ENCODE measurements at places on chromosomes 6 and 20.
A peak's percentile ranks its signal among the peaks of the same experiment; 100 is the strongest.

DNA sequence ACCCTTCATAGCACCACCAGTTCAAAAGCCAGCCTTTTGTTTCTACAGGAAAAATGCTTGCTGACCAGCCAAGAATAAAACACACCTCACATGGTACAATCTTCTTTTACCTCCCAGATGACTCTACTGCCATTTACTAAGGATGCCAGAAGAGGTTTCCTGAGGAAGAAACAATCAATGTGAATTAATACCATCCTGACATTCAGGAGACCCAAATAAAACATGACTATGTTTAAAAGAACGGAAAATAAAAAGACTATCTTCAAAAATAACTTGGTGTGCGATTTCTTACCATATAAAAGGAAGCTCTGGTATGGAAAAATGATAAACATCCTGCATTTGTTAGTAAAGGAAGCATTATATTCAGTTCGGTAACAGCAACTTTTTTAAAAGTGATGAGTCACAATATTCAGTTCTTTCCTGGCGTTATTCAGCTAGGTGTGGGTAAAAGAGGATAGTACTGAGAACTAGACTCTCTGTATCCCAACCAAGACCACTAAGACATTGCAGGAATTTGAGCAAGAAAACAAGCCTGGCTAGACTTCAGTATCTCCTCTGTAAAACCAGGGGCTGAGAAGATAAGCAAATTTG lies 16.3 kb downstream of the COL21A1 start:
- no peaks in the 10 kb centered on the region for H3K36me3 ChIP-seq
- no peak overlapping the region for H3K4me3 ChIP-seq
- H3K4me1 ChIP-seq = no peaks in the 10 kb centered on the region
- H3K27ac ChIP-seq = no peak overlapping the region

- H3K36me3 ChIP-seq = peaks cover 35% of the 10 kb centered on the region
- DNase-seq = peak; percentile 79
- peak overlapping the region; percentile 71 for H3K27ac ChIP-seq
- peaks cover 31% of the 10 kb centered on the region for H3K4me1 ChIP-seq
- no peaks in the 10 kb centered on the region for H3K27me3 ChIP-seq
Observed at GRCh38 chr6:31729515-31729978, 448 bp upstream of the DDAH2 start.

- H3K4me1 ChIP-seq = no peaks in the 10 kb centered on the region
- no peak overlapping the region for H3K4me3 ChIP-seq
- no peaks in the 10 kb centered on the region for H3K27me3 ChIP-seq
- H3K27ac ChIP-seq = no peak overlapping the region
- no peaks in the 10 kb centered on the region for H3K36me3 ChIP-seq
Observed at GRCh38 chr6:95866732-95867131, 149.0 kb upstream of the FUT9 start.

DNA sequence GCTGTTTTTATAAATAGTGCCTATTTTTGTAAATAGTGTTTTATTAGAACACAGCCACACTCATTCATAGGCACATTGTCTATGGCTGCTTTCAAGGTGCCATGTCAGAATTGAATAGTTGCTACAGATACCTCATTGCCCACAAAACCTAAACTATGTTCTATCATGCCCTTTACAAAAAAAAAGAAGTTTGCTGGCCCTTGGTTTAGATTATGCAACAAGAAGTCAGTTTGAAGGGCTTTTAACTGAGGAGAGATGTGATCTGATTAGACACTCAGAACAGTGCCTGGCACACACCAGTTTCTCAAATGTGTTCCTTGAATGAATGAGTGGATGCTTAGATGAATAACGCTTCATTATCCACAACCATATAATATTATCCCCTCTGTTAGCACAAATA lies 366.1 kb downstream of the MAFB start:
- no peak overlapping the region for H3K4me3 ChIP-seq
- H3K27me3 ChIP-seq = no peaks in the 10 kb centered on the region
- DNase-seq = no peak
- no peak overlapping the region for H3K27ac ChIP-seq
- no peaks in the 10 kb centered on the region for H3K36me3 ChIP-seq

- no peaks in the 10 kb centered on the region for H3K36me3 ChIP-seq
- no peak overlapping the region for H3K27ac ChIP-seq
- no peak overlapping the region for H3K4me3 ChIP-seq
- H3K27me3 ChIP-seq = no peaks in the 10 kb centered on the region
Observed at GRCh38 chr6:143607974-143608373, 69.8 kb upstream of the PHACTR2 start.

GRCh38 chr20:53773792-53774401 lies 180.3 kb upstream of the ZNF217 start:
- no peak overlapping the region for H3K27ac ChIP-seq
- DNase-seq = no peak
- H3K27me3 ChIP-seq = no peaks in the 10 kb centered on the region
